ENCODE measurements at places on chromosomes 12 and 14.

DNA sequence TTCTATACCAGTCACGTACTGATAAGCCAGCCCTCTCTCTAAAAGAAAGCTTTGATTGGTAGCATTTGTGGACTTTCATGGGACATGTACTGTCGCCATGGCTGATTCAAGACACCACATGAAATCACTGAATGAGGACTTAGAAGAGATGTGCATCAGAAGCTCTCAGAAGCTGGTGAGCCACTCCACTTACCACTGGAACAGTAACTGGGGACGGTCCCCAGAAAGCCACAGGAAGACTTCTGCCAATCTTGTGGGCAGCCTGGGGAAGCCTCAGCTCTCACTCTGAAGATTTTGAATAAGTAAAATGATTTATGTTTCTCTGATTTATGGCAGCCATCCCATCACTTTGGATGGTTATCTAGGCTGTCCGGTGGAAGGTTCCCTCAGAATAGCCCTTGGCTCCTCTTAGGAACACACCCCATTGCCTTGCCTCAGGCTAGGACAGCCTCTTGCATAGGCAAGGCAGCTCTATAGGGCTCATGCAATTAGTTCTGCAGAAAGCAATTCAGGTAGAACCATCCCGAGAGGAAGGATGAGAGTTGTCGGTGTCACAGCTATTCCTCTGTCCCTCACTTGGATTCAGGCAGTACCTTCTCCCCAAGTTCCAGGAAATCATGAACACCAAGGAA is 9.8 kb downstream of the DHRS1 start:
- DNase-seq = no peak

GRCh38 chr12:42447371-42447786 is 121.4 kb downstream of the PPHLN1 start:
- no peak for DNase-seq

- DNase-seq = no peak
Observed at GRCh38 chr14:104424406-104425072, 155.0 kb upstream of the C14orf180 start.

GRCh38 chr12:44550377-44550776 is 325.7 kb downstream of the NELL2 start:
- no peak for DNase-seq

DNA sequence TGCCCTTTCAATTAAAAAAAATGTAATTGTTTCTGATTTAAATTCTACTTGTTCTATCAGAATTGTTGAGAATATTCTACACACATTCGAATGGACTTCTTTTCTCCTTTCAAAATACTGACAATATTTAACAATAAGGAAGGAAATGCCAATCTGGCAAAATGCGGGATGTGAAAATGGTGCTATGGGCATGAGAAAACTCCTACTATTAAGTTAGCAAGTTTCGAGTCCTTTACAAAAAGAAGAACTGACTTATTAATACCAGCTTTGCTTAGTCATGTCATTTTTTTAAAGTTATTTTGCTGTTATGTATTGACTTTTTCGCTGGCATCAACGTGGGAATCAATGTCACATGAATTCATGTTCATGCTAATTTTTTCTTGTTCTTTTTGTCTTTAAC is 31.7 kb upstream of the ARL1 start:
- DNase-seq = no peak

GRCh38 chr12:94263011-94263811 is 114.8 kb downstream of the PLXNC1 start:
- peak; percentile 17 for DNase-seq

DNA sequence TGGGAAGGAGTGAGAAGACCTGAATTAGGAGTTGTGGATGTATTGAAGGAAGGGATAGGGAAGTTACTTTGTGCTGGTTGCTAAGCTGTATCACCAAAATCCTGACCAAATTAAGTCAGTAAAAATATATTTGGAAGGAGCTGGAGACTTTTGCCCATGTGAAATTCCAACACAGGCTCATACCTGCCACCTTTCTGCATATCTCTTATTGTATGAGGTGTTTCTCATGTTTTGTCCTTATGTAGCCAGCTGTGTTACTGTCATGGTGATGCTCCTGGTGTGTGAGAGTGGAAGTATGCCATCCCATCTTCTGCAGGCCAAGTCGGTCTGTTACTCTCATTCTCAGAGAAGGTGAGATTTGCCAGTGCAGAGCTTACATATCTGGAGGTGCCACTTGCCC is 29.4 kb upstream of the RNU6-8 start:
- no peak for DNase-seq

GRCh38 chr12:120230326-120230973 is 29.5 kb upstream of the RPLP0 start:
- DNase-seq = no peak

GRCh38 chr12:85559127-85559526 is 277.1 kb downstream of the RASSF9 start:
- no peak for DNase-seq

DNA sequence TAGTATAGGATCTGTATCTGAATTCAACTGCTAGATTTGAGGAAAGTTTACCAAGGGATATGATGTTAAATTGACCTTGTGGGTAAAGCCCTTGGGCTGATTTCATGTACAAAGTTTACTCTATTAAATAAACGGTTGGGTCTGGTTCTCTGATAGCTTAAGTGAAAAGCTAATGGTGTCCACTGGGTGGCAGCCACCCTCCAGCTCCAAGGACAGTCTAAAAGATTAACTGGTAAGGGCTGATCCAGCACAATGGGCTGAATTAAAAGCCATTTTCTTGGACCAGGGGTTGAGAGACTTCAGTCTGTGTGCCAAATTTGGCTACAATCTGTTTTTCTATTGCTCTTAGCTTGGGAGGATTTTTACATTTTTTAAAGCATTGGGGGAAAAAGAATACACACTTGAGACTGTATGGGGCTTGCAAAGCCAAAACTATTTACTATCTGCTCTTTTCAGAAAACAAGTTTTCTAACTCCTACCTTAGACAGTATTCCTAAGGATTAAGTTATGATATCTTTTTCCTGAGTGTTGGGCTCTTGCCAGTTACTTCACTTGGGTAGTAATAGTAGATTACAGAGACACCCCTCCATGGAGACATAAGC is 116.5 kb downstream of the GPHN start:
- DNase-seq = no peak

- DNase-seq = no peak
Observed at GRCh38 chr12:25317553-25317952, 66.8 kb upstream of the KRAS start.

- no peak for DNase-seq
Observed at GRCh38 chr12:57175428-57176138, 28.2 kb upstream of the LRP1-AS start.

DNA sequence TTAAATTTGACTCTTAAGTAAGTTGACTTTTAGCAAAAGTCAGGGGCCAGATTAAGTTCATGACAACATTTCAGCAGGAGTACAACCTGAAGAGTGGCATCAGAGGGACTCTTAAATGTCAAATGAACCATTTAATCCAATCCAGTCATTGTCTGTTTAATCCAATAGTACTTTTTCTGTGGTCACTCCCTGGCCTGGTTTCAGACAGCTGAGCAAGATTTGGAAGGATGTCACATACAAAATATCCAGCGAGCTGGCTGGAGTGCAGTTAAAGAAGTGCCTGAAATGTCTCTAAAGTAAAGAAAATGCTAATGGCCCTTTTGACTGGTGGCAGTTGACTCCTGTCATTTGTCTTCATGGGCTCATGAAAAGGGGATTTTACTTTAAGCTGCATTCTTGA is 1082.1 kb downstream of the AACS start:
- no peak for DNase-seq

GRCh38 chr14:90797919-90798318 is 18.3 kb downstream of the TTC7B start:
- DNase-seq = no peak

- DNase-seq = no peak
Observed at GRCh38 chr12:87931812-87932211, 97.4 kb downstream of the C12orf50 start.

DNA sequence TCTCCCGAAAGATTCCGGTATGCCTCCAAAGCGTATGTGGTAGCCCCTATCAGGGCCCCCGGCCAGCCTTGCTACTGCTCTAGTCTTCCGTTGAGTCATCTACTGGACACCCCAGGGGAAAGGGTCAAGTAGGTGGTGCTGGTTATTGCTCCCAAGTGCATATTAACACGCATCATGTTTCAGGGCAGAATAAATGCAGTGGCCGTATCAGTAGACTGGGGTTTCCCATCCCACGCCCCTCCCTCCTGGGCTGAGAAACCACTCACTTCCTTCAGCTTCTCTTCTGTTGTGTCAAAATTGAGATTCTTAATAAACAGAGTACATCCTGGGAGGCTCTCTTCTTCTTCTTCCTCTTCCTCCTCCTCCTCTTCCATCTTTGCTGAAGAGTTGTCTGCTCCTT is 39.3 kb downstream of the RBM19 start:
- DNase-seq = no peak

Measured in stimulated activated CD8-positive, alpha-beta memory T cell treated with anti-CD3 and anti-CD28 coated beads, Interleukin-15, amount 100 ng/mL, for 1 hour (primary cell).